Neural crest cell (in vitro differentiated cells): ENCODE measurements at places on chromosomes 6 and 20. TPM values are rescaled to one million over a fixed set of nuclear protein-coding genes. Genes with fewer than 3 reads are reported as not detected.
A peak's percentile ranks its signal among the peaks of the same experiment; 100 is the strongest.

DNA sequence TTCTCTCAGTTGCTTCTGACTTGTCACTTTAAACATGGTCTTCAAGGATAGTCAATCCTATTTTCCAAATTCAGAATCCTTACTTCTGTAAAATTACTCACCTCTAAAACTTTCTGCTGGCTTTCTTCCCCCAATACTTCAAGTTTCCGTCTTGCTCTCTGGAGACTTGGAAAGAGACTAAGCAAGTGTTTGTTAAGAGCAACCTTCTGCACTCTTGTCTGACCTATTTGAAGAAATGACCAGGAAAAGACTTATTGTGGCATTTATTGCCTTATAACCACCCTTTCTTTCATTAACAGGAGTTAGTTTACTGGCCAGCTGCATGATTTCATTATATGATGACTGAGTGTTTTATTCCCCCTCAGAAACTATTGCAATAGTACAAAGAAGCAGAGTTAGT, 181.0 kb downstream of the TBC1D7 start:
- no peaks in the 10 kb centered on the region for H3K36me3 ChIP-seq
- H3K27me3 ChIP-seq: no peaks in the 10 kb centered on the region
- peaks cover 25% of the 10 kb centered on the region for H3K4me1 ChIP-seq

TAGAP gene
- not detected in 2 replicates for total RNA-seq

DNA sequence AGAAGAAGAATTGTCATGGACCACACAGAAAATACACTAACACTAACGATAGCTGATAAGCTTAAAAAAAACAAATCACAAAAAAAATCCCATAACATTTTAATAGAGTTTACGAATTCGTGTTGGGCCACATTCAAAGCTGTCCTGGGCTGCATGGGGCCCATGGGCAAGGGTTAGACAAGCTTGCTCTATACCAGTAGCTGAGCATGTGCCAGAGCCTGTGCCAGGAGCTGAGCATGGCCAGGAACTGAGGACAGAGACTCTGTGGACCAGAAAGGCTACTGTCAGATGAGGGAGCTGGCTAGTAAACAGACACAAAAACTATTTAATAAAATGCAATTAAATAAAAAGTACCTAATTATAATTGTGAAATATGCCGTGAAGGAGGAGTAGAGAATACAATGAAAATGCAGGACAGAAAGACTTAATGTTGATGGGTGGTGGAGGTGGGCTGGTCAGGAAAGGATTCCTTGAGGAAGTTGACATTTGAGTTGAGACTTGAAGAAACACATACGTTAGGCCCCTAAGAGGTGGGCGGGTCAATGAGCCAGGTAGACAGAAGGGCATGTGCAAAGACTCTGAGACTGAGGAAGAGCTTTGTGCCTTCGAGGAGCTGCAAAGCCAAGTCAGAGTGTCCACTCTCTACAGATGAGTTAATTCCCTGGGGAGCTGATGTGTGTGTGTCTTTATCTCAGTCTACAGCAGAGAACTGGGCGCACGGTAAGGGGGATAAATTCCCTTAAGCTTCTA, 66.1 kb downstream of the JPH2 start:
- H3K4me3 ChIP-seq: no peak overlapping the region
- DNase-seq: no peak
- H3K36me3 ChIP-seq: no peaks in the 10 kb centered on the region
- no peaks in the 10 kb centered on the region for H3K4me1 ChIP-seq

GRCh38 chr20:49526056-49526455, 41.9 kb downstream of the PTGIS start:
- no peak for DNase-seq
- no peaks in the 10 kb centered on the region for H3K4me1 ChIP-seq
- no peaks in the 10 kb centered on the region for H3K27me3 ChIP-seq
- H3K36me3 ChIP-seq: no peaks in the 10 kb centered on the region
- no peak overlapping the region for H3K27ac ChIP-seq

DNA sequence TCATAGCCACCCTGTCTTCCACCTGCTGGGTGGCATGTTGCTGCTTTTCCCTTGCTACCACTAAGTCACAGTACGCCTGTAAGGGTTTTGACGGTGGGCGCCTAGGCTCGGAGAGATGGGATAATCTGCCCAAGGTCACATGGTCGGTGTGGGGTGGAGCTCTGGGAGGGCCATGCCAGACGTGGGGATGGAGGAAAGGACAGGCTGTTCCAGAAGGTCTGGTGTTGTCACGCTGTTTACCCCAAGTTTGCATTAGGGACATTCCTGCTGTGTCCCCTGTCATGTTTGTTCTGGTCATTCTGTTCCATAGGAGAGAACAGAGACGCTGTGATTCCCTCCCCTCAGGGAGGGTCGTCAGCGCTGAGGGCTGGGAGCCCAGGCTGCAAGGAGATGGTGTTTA, 16.1 kb downstream of the IP6K3 start:
- DNase-seq: no peak
- no peak overlapping the region for H3K4me3 ChIP-seq
- no peaks in the 10 kb centered on the region for H3K27me3 ChIP-seq
- H3K4me1 ChIP-seq: peaks cover 27% of the 10 kb centered on the region
- peak overlapping the region; percentile 31 for H3K27ac ChIP-seq
- H3K36me3 ChIP-seq: no peaks in the 10 kb centered on the region

GRCh38 chr6:41071923-41072835, at the start of gene OARD1:
TSS of gene OARD1 (minus strand) at chr6:41072356. CDS start at chr6:41071634, 722 bp downstream.
- peaks cover 40% of the 10 kb centered on the region for H3K4me1 ChIP-seq
- peak within 1 kb of the TSS; percentile 97 for H3K27ac ChIP-seq
- no peaks in the 10 kb centered on the region for H3K27me3 ChIP-seq
- peak within 1 kb of the TSS; percentile 97 for H3K4me3 ChIP-seq
- no peaks in the 10 kb centered on the region for H3K36me3 ChIP-seq

GRCh38 chr20:16639027-16639941, 66.0 kb upstream of the KIF16B start:
- no peak for DNase-seq
- no peak overlapping the region for H3K4me3 ChIP-seq
- no peaks in the 10 kb centered on the region for H3K27me3 ChIP-seq
- no peaks in the 10 kb centered on the region for H3K36me3 ChIP-seq
- peaks cover 15% of the 10 kb centered on the region for H3K4me1 ChIP-seq
- peak overlapping the region; percentile 76 for H3K27ac ChIP-seq

GRCh38 chr6:84017709-84018452, 15.7 kb upstream of the MRAP2 start:
- no peaks in the 10 kb centered on the region for H3K4me1 ChIP-seq
- H3K27ac ChIP-seq: peak overlapping the region; percentile 8
- no peak for DNase-seq
- H3K36me3 ChIP-seq: no peaks in the 10 kb centered on the region
- H3K27me3 ChIP-seq: peaks cover 4% of the 10 kb centered on the region

C20orf144 gene
- 0.44 and 0.82 TPM in 2 replicates for total RNA-seq

DNA sequence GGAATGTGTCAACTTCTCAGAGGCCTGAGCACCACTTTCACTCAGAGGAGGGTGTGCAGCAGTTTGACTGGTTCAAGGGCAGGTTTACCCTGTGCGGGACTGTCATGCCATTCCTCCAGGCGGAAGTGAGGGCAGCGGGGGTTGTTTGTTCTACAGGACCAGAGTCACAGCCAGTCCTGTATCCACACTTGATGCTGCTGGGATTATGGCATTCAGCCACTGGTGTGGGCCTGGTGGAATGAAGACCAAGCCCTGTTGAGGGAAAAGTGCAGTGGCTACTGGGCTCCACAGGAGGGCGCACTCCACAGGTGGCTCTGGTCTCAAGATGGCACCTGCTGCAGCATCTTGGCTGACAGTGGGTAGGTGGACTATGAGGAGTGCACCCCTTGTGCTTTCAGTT, 14.8 kb downstream of the SEMG2 start:
- no peak overlapping the region for H3K4me3 ChIP-seq
- H3K4me1 ChIP-seq: no peaks in the 10 kb centered on the region
- DNase-seq: no peak
- no peak overlapping the region for H3K27ac ChIP-seq
- H3K36me3 ChIP-seq: no peaks in the 10 kb centered on the region
- peaks cover 59% of the 10 kb centered on the region for H3K27me3 ChIP-seq

GRCh38 chr6:81969011-81969410, 216.5 kb upstream of the TENT5A start:
- no peak for DNase-seq
- H3K4me1 ChIP-seq: no peaks in the 10 kb centered on the region
- no peaks in the 10 kb centered on the region for H3K27me3 ChIP-seq
- H3K36me3 ChIP-seq: peaks cover 3% of the 10 kb centered on the region
- no peak overlapping the region for H3K4me3 ChIP-seq

DNA sequence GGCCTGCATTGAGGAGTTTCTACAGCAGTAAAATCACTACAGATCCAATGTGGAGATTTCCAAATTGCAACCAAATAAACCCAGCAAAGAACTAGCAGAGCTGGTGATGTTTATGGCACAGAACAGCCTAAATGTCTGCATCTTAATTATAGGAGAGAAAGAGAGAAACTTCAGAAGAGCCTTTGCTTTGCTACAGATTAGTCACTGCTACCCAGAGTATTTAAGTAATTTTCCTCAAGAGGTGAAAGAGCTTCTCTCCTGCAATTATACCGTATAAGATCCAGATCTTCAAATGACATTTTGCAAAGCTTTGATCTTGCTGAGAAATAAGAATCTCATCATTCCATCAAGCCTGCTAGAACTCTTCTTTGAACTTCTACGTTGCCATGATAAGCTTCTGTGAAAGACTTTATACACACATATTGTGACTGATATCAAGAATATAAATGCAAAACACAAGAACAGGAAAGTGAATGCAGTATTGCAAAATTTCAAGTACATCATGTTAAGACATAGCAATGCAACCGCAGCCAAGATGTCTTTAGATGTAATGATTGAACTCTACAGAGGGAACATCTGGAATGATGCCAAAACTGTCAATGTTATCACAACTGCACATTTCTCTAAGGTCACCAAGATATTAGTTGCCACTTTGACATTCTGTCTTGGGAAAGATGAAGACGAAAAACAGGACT, 48.0 kb downstream of the MKKS start:
- DNase-seq: no peak
- no peaks in the 10 kb centered on the region for H3K36me3 ChIP-seq
- H3K27ac ChIP-seq: no peak overlapping the region
- no peak overlapping the region for H3K4me3 ChIP-seq

NT5DC1 gene
- total RNA-seq: 28.3 and 33.2 TPM in 2 replicates

- no peak for DNase-seq
- H3K36me3 ChIP-seq: no peaks in the 10 kb centered on the region
Measured at GRCh38 chr6:110509617-110510241, 33.3 kb upstream of the SLC22A16 start.

DNA sequence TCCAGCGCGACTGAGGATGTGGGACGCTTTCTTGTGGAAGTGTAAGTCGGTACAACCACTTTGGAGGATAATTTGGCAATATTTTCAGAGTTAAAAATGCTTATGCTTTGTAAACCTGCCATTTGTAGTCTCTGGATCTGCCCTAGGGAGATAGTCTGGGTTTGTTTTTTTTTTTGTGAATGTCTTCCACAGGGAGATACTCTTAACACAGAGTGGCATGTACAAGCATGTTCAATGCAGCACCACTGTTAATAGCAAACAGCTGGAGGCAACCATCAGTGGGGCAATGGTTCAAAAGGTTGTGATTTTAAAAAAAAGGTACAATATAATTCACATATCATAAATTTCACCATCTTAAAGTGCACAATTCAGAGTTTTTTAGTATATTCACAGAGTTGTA, 22.4 kb downstream of the SLC9A8 start:
- DNase-seq: no peak
- no peaks in the 10 kb centered on the region for H3K27me3 ChIP-seq
- H3K4me1 ChIP-seq: no peaks in the 10 kb centered on the region
- no peak overlapping the region for H3K27ac ChIP-seq
- no peak overlapping the region for H3K4me3 ChIP-seq

GRCh38 chr6:14166839-14167238, 49.3 kb downstream of the CD83 start:
- no peak for DNase-seq
- H3K27me3 ChIP-seq: no peaks in the 10 kb centered on the region
- H3K4me3 ChIP-seq: no peak overlapping the region
- no peak overlapping the region for H3K27ac ChIP-seq
- peaks cover 18% of the 10 kb centered on the region for H3K36me3 ChIP-seq

TMEM30A gene
- total RNA-seq: 44.5 and 47.3 TPM in 2 replicates

FOXS1 gene
- total RNA-seq: not detected in 2 replicates

- H3K27ac ChIP-seq: no peak overlapping the region
- no peak overlapping the region for H3K4me3 ChIP-seq
- H3K4me1 ChIP-seq: peaks cover 3% of the 10 kb centered on the region
- no peak for DNase-seq
Measured at GRCh38 chr6:119978274-119978889, 628.8 kb upstream of the MAN1A1 start.

AURKA gene
- 60.3 and 65.2 TPM in 2 replicates for total RNA-seq

GRCh38 chr20:9514461-9515213, at the start of gene LAMP5:
TSS of gene LAMP5 (plus strand) at chr20:9514590. CDS start at chr20:9514853, 263 bp downstream.
- peak within 1 kb of the TSS; percentile 46 for H3K27ac ChIP-seq
- peak; percentile 55 for DNase-seq
- H3K27me3 ChIP-seq: peaks cover 90% of the 10 kb centered on the region
- peak within 1 kb of the TSS; percentile 84 for H3K4me3 ChIP-seq
- H3K4me1 ChIP-seq: peaks cover 39% of the 10 kb centered on the region

- no peak overlapping the region for H3K27ac ChIP-seq
- DNase-seq: no peak
- no peaks in the 10 kb centered on the region for H3K36me3 ChIP-seq
- no peak overlapping the region for H3K4me3 ChIP-seq
- no peaks in the 10 kb centered on the region for H3K4me1 ChIP-seq
Measured at GRCh38 chr6:7917729-7918128, 7.1 kb upstream of the TXNDC5 start.

- H3K36me3 ChIP-seq: no peaks in the 10 kb centered on the region
- H3K4me1 ChIP-seq: no peaks in the 10 kb centered on the region
Measured at GRCh38 chr6:122128445-122128844, 271.0 kb upstream of the HSF2 start.

DNA sequence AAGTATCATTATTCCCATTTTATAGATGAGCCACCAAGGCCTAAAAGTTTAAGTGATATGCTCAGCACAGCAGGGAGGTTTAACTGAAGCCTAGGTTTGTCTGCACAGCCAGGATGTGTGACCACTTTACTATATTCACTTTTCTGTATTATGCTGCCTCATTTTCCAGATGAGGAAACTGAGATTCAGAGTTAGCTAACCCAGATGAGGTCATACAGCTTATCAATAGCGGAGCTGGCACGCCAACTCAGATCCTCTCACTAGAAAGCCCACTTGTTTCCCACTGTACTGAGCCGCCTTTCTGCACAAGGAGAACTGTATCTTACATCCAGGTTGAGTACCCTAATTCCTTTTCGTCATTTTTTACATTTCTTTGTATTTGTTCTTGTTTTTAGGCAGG, 131.7 kb upstream of the SUPT3H start:
- H3K27me3 ChIP-seq: no peaks in the 10 kb centered on the region
- peaks cover 39% of the 10 kb centered on the region for H3K4me1 ChIP-seq
- no peak overlapping the region for H3K27ac ChIP-seq
- no peaks in the 10 kb centered on the region for H3K36me3 ChIP-seq
- DNase-seq: no peak

GLP1R gene
- total RNA-seq: 0.65 and 0.89 TPM in 2 replicates
